ENCODE measurements at places on chromosomes 1 and 21.
A peak's percentile ranks its signal among the peaks of the same experiment; 100 is the strongest.

DNA sequence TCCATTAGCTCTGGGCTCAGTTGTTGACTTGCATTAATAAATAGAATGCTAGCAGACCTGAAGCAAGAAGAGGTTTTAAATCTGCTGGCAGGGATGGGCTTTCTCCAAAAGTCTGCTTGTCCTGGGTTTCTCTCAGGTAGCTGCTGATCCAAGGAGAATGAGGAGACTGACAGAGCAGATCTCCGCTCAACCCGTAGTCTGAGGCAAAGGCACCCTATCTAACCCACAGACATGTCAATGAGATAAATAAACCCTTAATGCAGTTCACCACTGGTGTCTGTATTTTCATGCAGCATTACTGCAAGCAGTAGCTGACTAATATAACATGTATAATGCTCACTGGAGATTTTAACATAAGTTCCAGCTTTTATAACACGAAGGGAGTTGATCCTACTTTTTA lies 44.1 kb upstream of the RGS21 start:
- no peak for DNase-seq

- peak; percentile 6 for DNase-seq
Measured at GRCh38 chr1:48093147-48093546, 96.0 kb upstream of the TRABD2B start.

- DNase-seq: no peak
Measured at GRCh38 chr1:143748906-143749305, 222.9 kb downstream of the FAM72C start.

GRCh38 chr1:44141531-44141930 lies at the start of gene KLF18:
Gene KLF18 (minus strand): TSS chr1:44141631. CDS start chr1:44141631, 0 bp downstream.
- no peak for DNase-seq

GRCh38 chr1:177044390-177044789 lies 120.1 kb downstream of the ASTN1 start:
- DNase-seq: peak; percentile 57

- no peak for DNase-seq
Measured at GRCh38 chr1:19427087-19427781, 58.1 kb downstream of the CAPZB start.

DNA sequence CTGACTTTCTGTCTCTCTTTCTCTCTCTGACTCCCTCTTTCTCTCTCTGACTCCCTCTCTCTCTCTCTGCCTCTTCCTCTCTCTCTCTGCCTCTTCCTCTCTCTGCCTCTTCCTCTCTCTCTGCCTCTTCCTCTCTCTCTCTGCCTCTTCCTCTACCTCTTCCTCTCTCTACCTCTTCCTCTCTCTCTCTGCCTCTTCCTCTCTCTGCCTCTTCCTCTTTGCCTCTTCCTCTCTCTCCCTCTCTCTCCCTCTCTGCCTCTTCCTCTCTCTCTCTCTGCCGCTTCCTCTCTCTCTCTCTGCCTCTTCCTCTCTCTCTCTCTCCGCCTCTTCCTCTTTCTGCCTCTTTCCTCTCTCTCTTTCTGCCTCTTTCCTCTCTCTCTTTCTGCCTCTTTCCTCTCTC lies 18.6 kb upstream of the ANKRD45 start:
- no peak for DNase-seq

DNA sequence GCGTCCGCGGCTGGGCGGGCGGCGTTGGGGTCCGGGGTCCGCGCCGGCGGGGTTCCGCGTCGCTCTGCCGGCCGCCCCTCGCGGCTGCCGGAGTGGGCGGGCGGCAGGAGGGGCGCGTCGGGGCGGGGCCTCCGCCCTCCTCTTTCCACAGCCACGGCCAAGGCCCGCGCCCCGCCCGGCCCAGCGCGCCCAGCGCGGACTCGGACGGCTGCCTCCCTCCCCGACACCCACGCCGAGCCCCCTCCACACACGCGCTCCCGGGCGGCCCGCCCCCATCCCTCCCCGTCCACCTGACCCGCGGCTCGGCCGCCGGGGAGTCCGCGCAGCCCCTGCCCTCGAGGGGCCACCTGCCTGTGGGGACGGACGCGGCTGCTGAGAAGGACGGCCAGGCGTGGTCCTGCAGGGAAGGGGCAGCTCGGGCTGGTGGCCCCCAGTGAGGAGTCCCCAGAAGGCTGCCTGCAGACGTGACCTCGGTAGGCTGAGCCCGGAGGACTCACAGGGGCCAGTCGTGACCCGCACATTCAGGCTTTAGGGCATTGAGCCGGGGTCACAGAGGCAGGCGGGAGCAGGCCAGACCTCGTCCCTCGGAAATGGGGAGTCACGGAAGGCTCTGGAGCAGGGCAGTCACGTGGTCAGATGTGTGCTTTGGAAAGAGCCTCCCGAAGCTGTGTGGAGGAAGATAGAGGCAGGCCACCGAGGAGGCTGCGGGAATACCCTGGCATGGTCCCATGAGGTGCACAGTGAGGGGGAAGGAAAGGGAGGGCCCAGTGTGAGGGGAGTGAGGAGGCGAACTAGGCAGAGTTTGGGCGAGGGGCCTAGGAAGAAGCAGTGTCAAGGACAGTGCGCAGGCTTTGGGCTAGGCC lies at the start of gene COL8A2:
Gene COL8A2, minus strand, starts transcription at position 94 of the 863 bp plus-strand sequence. CDS start 24,980 bp downstream, outside the sequence.
- DNase-seq: peak; percentile 65

GRCh38 chr1:6588128-6588892 lies 8.5 kb downstream of the ZBTB48 start:
- DNase-seq: no peak

Measured in H1 (cell line).